ENCODE measurements at places on chromosomes 16 and 17.

DNA sequence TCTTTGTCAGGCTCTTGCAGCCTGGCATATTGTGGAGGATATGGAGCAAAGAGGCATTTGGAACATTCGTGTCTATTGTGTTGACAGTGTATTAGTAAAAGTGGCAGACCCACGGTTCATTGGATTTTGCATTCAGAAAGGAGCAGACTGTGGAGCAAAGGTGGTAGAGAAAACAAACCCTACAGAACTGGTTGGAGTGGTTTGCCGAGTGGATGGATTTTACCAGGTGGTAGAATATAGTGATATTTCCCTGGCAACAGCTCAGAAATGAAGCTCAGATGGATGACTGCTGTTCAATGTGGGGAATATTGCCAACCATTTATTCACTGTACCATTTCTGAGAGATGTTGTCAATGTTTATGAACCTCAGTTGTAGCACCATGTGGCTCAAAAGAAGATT is 44.5 kb downstream of the EFCAB13 start:
- no peak for DNase-seq

- DNase-seq: no peak
These were observed 22.6 kb upstream of the ITGB4 start for GRCh38 chr17:75698659-75699058.

DNA sequence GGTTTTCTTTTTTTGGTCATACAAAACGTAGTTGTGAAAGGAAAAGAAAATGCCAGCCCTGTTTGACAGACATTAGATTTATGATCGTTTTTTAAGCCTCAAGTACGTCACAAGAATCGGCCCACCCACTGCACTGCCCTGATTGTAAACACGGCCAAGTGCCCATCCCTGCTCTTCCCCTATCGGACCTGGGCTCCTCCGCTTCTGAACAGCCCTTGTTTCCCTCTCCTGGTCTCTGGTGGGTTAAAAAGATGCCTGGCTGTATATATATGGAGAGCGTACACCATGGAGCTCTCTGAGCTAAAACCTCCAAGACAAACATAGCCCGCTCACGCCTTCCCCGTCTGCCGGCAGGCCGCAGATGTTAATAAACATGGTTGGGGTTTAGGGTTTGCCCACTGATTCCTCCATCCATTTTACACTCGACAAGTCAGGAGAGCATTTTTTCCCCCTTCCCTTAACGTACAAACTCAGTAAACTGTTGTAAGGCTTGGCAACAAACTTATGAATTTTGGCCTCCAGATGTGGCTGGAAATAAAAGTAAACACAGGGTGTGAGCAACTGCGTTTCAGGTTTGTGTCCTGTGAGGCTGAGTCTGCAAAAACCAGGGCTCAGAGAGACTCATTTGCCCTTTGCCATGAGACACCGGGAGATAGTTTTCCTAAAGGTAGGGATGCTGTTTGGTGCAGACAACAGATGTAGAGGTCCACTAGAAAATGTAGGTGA is 325.9 kb downstream of the SOX9 start:
- no peak for DNase-seq

GRCh38 chr17:36501351-36501750 is 14.9 kb downstream of the ZNHIT3 start:
- no peak for DNase-seq

DNA sequence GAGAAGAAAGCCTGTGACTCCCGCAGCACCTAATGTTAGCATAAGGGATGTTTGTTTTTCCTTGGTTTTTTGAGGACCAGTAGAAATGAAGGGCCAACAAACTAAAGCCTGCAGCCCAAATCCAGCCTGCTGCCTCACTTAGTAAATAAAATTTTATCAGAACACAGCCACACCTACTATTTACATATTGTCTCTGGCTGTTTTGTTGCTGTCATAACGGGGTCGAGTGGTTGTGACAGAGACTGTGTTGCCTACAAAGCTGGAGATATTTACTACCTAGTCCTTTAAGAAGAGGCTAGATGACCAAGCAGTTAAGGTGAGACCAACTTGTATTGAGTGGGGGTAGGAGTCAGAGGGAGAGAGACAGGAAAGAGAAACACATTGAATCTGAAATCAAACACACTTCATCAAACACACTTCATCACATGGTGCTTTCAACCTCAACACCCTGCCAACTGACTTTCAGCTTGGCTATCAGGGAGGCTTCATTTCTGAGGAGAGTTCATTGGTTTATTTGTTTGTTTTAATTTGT is 546.3 kb upstream of the CDH11 start:
- DNase-seq: no peak

DNA sequence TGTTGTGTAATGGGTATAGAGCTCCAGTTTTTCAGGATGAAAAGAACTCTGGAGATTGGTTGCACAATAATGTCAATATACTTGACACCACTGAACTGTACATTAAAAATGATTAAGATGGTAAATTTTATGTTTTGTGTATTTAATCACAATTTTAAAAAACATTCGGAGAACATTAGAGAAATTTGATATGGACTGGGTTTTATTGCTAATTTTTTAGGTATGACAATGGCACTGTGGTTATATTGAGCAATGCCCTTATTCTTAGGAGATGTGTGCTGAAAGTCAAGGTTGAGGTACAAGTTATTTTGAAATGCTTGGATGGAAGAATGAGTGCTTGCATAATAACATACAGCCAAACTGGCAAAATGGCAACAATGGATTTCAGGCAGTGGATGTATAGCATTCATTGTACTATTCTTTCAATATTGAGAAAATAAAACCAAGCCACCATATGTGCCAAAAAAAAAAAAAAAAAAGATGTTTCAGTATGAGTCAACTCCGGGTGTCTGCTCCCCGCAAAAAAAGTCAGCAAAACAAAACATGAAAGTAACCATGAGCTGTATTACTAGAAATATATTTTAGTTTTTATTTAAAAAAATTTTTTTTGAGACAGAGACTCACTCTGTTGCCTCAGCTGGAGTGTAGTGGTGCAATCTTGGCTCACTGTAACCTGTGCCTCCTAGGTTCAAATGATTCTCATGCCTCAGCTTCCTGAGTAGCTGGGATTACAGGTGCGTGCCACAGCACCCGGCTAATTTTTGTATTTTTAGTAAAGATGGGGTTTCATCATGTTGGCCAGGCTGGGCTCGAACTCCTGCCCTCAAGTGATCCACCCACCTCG is 19.8 kb downstream of the HOXB1 start:
- DNase-seq: no peak

- no peak for DNase-seq
These were observed 151.1 kb downstream of the KCNJ18 start for GRCh38 chr17:21843318-21843865.

- no peak for DNase-seq
These were observed 79.4 kb downstream of the LITAF start for GRCh38 chr16:11507350-11507749.

DNA sequence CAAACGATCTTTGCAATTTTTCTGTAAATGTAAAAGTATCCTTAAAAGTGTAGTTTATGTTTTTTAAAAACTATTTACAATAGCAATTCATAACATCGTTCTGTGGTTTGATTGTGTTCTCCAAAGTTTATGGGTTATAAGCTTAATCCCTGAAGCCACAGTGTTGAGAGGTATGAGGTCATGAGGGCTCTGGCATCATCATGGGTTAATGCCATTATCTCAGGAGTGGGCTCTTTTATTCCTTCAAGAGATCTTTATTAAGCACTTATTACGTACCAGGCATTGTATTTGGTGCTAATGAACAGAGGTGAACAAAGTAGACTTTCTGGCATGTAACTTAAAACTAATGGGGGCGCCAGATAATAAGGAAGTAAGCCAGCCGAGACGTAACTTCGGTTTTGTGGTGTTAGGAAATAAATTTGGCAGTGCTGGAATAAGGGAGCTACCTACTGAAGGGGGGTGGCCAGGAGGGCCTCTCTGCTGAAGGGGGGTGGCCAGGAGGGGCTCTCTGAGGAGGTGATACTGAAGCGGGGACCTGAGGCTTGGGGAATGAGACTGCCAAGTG is 158.1 kb downstream of the VPS53 start:
- DNase-seq: no peak

Data from GM12891 (cell line).